D341Med (cell line): ENCODE measurements at places on chromosomes 6 and 20.

GRCh38 chr6:49118478-49118877 is 344.6 kb downstream of the MMUT start:
- no peak for DNase-seq

DNA sequence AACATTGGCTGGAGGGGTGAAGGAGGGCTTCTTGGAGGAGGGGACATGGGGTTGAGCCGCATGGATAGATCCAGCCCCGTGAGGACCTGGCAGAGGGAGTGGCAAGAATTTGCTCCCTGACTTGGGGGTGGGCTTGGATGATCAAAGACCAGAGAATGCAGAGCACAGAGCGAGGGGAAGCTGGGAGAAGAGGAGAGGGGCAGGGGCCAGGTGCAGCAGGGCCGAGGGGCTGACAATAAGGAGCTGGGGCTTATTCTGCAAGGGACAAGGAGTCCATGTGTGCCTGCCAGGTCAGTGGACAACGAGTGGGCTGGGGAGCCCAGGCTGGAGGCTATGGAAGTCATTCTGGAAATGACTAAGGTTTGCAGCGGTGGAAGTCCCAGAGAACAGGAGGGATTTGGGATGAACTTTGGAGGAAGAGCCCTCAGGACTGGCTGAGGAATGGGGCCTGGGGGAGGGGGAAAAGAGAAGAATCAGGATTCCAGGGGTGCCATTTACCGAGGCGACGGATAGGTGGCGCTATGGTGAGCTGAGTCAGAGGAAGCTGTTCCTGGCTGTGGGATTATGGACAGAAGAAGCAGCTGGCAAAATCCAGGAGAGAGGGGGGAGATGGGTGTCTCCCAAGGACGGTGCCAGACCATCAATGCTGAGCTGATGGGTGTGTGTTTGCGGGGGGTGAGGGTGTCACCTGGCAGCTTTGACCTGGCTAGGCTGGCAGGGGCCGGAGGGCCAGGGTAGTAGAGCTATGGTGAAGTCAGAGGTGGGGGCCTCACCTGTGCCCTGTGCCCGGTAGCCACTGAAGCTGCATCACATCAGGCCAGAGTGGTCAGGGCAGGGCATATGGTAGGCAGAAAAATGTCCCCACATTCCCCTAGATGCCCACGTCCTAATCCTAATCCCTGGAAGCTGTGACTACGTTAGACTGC is 7.8 kb downstream of the KCNG1 start:
- peak; percentile 86 for DNase-seq

GRCh38 chr6:149913085-149913484 is 9.8 kb downstream of the RAET1G start:
- no peak for DNase-seq

- DNase-seq: no peak
Measured at GRCh38 chr20:1427457-1428054, 34.7 kb upstream of the FKBP1A start.

GRCh38 chr20:56350842-56351241 is 7.9 kb upstream of the FAM210B start:
- no peak for DNase-seq

DNA sequence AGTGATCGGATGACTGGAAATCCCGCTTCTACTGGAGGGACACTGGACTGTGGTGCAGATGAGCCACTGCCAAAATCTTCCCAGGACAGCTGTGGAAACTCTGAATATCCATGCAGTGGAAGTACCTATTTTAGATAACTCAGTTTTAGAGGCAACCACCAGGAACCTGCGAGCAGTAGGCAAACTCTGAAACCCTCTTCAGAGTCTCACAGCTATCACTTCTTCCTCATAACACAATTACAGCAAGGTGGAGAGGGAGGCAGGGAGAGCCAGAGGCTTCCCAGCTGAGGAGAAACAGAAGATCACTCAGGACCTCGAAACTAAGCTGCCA is 322.8 kb upstream of the NT5E start:
- DNase-seq: no peak

- no peak for DNase-seq
Measured at GRCh38 chr6:163485388-163485851, 70.9 kb downstream of the QKI start.
